ENCODE measurements at places on chromosomes 11 and 22. TPM values are rescaled to one million over a fixed set of nuclear protein-coding genes. Genes with fewer than 3 reads are reported as not detected.

The OTOG gene
- total RNA-seq = not detected

The TMEM151A gene
- total RNA-seq = not detected

The GRIK4 gene
- total RNA-seq = not detected

GRCh38 chr11:92300876-92301275, 76.3 kb downstream of the FAT3 start:
- no peak for DNase-seq

GRCh38 chr11:14149683-14150082, 187.2 kb downstream of the SPON1 start:
- no peak for DNase-seq

All from T-cell (primary cell).